ENCODE measurements at places on chromosomes 12 and 14.
A peak's percentile ranks its signal among the peaks of the same experiment; 100 is the strongest.

DNA sequence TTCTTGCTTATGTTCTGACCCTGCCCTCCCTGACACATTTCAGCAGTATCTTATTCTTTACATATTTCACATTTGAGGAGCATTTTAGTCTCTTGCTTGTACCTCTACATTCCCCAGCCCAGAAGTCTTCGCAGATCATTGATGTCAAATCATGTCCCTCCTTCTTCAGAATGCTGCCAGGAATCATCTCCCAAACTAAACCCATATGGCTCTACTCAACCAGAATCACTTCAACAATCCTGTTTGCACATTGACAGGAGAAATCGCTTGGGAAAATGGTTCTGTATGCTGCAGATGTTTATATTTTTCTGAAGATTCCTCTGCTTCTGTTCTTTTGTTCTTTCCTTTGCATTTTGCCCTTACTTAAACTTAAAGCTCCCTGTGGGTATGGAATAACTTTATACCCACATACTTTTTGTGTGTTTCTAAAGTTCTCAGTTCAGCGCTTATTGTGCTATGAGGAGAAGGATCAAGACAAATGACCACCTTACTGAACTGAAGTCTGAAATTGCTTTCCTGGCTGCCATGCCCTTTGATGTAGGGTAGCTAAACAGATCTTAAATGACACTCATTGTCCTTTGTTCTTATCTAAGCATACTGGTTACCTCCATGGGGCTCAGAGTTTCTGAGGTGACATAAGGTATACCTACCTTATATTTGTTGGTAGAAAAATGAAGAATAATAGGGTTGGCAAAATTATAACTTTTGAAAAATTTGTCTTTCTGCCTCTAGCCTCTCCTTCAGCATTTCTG, 134.6 kb downstream of the SLC25A21 start:
- DNase-seq = no peak

DNA sequence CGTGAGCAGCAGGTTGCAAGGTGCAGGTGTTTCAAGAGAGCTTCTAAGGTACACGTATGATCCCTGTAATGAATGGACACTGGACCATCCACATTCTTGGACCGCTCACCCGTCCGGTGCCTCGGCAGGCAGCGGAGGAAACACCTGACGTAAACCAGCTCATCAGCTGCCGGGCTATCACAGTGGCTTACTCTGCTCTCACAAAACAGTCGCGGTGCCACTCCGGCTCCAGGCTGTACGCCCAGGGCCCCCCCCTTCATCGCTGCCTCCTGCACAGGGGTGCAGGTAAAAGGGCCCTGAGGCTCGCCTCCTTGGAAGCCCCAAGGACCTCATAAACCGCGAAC, 436 bp downstream of the VPS33A start:
- DNase-seq = no peak

- DNase-seq = no peak
These were observed 13.6 kb downstream of the GLRX5 start for GRCh38 chr14:95548328-95548929.

DNA sequence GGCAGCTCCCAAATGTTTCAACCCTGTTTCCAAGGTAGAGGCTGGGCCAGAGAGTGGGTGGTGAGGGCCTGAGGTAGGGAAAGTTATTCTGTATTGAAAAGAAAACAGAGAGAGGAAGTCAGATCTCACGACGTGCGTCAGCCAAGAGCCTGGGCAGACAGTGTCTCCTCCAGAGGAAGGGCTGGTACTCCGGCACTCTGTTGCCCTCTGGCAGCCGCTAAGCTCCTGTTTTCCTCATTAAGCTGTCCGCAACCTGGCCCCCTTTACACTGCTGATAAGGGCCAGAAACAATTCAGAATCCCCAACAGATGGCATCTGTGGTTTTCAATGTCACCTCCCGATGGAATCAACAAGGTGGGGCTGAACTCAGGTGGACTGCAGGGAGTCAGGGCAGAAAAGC, 26.0 kb upstream of the LTBP2 start:
- DNase-seq = no peak

- no peak for DNase-seq
These were observed 233.3 kb upstream of the FLRT2 start for GRCh38 chr14:85296456-85297210.

GRCh38 chr12:128643155-128643554, 180.6 kb downstream of the SLC15A4 start:
- DNase-seq = no peak

DNA sequence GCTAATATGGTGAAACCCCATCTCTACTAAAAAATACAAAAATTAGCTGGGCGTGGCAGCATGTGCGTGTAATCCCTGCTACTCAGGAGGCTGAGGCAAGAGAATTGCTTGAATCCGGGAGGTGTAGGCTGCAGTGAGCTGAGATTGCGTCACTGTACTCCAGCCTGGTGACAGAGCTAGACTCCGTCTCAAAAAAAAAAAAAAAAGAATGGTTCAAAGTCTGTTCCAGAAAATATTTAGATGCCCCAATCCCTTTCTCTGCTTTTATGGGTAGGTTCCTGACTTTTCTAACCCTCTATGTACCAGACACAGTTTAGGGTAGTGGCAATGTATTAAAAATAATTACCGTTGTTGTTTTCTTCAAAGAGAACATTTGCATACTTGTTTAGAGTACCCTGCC, 161.4 kb downstream of the STXBP6 start:
- no peak for DNase-seq

GRCh38 chr14:81161088-81161487, 59.7 kb downstream of the GTF2A1 start:
- no peak for DNase-seq

GRCh38 chr14:93797536-93797935, 9.3 kb upstream of the PRIMA1 start:
- DNase-seq = no peak

DNA sequence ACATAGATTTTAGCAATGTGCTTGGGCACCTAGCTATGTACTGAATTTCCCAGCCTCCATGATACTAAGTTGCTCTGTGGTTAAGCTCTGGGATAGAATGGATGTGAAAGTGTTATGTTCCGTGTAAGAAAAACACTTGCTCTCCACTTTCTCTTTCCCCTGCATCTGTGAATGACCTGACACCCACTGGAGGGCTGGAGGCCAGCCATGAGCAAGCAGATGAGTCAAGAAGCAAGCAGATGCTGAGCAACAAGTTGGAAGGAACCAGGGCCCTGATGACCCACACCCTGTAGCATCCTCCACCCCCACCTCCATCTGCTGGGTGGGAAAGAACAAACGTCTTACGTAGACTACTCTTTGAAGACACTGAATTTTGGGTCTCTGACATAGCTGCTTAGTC, 56.6 kb downstream of the EID3 start:
- no peak for DNase-seq

DNA sequence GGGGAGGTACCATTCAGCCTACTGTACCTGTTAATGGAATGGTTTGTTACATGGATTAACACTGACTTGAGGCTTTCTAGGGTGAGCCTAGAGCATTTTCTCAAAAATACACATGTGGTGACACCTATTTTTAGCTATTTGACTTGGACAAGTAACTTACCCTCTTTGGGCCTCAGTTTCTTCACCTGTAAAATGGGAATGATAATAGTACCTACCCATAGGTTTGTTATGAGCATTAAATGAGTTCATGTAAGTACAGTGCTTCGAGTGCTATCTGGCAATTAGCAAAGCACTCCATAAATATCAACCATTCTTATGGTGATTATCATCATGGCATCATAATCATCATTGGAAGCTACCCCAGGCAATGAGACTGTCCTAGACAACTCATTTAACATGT, 216.5 kb downstream of the CHST11 start:
- DNase-seq = no peak

DNA sequence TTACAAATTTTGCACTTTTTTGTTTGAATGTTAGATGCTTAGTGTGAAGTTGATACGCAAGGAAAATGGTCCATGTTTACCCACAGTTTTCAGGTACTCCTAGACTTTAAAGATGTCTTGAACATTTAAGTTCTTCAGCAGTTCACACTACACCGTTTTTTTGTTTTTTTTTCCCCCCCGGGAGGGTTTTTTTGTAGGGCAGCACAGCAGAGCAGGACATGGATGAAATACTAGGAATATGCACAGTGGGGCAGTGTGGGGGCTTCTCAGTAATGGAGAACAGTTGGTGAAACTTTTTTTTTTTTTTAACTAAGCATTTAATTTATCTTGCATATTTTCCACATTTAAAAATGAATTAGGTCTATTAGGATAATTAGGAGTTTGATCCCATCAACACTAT, 4.9 kb downstream of the RAN start:
- no peak for DNase-seq

DNA sequence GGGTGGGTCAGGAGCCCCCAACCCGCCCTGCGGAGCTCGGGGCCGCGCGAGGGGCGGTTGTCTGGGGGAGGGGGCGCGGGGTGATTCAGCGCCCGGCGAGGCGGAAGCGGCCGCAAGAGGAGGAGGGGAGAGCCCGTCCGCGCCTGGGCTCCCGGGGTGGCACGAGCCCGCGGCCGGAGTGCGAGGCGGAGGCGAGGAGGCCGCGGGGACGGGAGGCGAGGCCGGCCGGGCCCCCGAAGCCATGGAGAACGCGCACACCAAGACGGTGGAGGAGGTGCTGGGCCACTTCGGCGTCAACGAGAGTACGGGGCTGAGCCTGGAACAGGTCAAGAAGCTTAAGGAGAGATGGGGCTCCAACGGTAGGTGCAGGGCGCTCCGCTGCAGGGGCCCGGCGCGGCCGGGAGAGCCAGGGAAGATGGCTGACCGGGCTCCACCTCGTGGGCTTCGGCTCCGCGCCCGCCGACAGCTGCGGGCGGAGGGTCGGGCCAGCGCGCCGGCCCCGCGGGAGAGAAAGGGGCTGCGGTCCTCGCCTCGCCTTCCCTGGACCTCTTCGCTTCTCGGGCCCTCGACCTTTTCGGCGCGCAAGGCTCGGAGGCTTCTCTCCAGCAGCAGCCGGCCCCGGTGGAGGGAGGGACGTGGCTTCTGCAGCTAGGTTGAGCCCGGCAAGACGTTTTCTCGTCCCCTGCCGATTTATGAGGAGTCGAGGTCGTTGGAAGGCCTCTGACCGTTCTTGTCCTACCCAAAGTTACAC, 677 bp downstream of the ATP2A2 start:
- DNase-seq = peak; percentile 41

- no peak for DNase-seq
These were observed 211.4 kb upstream of the TMEM132C start for GRCh38 chr12:128055567-128055966.

GRCh38 chr12:9208229-9208628, at the start of gene PZP:
PZP (minus strand) TSS chr12:9208395; CDS start chr12:9208341, 54 bp downstream.
- no peak for DNase-seq

GRCh38 chr12:124423761-124424515, 129.0 kb downstream of the RFLNA start:
- no peak for DNase-seq

GRCh38 chr14:102927346-102927877, 4.9 kb downstream of the AMN start:
- no peak for DNase-seq

GRCh38 chr12:124088217-124088907, 115.3 kb downstream of the ZNF664 start:
- no peak for DNase-seq

DNA sequence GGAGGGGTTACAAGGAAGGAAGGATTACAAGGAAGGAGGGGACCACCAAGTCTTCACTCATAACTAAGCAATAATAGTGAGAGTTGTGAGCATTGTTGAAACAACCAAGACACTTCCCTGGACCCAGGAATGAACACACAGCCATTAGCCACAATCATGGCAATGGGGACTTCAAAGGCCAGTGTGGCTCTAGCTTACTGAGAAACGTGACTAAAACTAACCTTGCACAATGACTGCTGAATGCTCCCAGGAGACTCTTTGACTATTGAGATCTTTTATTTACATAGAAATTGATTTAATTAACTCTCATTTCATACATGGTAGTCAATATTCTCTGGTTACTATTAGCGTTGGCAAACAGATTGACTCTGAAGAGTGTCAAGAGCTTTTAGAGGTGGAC, 263.0 kb upstream of the SOX5 start:
- DNase-seq = no peak

DNA sequence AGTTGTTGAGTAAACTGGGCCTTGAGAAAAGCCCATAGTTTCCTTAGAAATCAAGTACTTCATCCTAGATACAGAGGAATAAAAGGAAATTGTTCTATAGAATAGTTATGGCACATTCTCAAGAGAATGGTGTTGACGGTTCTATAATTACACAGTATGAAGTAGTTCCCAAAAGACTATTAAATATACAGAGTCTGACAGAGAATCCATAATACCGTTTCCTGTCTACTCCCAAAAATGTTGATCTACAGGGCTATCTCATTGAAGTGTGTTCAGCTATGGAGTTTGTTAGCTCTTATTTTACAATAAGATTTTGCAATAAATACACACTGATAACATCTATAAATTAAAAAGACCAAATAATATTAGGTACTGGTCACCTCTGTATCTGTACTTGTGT, 799.7 kb downstream of the RPS29 start:
- DNase-seq = no peak

GRCh38 chr12:113413488-113413939, 8.7 kb upstream of the SDSL start:
- DNase-seq = no peak

- no peak for DNase-seq
These were observed 17.6 kb downstream of the CCDC88C start for GRCh38 chr14:91399868-91400640.

- no peak for DNase-seq
These were observed 126.2 kb downstream of the GRIP1 start for GRCh38 chr12:66552716-66553115.

GRCh38 chr14:103548463-103549351, 13.8 kb downstream of the BAG5 start:
- peak; percentile 63 for DNase-seq

DNA sequence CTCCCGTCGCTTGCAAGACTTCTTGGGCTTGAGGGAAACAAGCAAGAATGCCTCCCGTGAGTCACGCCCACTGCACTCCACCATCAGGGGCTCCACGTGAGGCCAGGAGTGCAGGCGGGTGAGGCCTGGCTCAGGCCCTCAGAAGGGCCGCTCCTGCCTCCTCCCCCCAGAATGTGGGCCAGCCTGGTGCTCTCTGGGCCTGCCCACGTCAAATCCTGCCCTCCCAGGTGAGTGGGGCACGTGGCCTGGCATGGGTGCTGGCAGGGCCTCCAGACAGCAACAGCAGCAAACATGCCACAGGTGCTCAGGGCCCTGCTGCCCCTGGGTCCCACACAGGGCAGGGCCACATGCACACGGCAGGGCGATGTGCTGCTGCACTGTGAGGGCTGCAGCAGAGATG, 30.6 kb upstream of the BTBD6 start:
- no peak for DNase-seq

DNA sequence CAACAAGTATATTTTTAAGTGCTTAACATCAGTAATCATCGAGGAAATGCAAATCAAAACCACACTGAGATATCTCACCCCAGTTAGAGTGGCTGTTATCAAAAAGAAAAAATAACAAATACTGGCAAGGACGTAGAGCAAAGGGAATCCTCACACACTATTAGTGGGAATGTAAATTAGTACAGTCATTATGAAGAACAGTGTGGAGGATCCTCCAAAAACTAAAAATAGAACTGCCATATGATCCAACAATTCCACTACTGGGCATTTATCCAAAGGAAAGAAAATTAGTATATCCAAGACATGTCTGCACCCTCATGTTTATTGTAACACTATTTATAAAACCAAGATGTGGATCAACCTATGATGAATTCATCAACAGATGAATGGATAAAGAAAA, 149.0 kb upstream of the PWP1 start:
- no peak for DNase-seq

- DNase-seq = no peak
These were observed 73.9 kb downstream of the IRF2BPL start for GRCh38 chr14:76954394-76955190.

- DNase-seq = peak; percentile 53
These were observed 54.9 kb downstream of the EID3 start for GRCh38 chr12:104358353-104359003.

GRCh38 chr12:132602572-132603239, 7.7 kb downstream of the LRCOL1 start:
- no peak for DNase-seq

GRCh38 chr14:34420547-34421150, 41.4 kb downstream of the SPTSSA start:
- DNase-seq = no peak
